Activated CD8-positive, alpha-beta memory T cell treated with anti-CD3 and anti-CD28 coated beads, Interleukin-2, amount 50 U/mL, for 4 hours (primary cell): ENCODE measurements at places on chromosomes 6 and 20.

DNA sequence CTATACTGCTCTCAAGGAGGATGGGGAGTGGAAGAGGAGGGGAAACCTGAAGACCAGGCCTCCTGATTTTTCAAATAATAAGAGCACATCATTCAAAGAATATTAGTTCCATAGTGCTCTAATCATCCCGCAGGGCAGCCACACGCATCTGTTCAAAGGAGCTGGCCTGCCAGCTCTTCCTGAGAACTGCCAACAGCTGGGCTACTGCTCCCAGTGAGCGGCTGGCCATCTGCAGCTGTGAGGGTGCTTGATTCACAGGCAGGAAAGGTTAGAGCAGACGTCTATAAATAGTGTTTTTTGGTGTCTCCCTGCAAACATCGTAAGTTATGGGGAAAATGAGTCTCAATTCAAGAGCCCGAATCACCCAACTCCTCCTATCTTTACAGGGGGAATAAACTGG lies 17.3 kb downstream of the NSFL1C start:
- no peak for DNase-seq

- DNase-seq = no peak
Observed at GRCh38 chr6:17729223-17730077, 22.7 kb upstream of the NUP153 start.

GRCh38 chr6:10850728-10851127 lies 12.4 kb upstream of the MAK start:
- DNase-seq = no peak

- DNase-seq = no peak
Observed at GRCh38 chr6:51045548-51045947, 226.9 kb downstream of the TFAP2B start.

GRCh38 chr20:38290829-38291814 lies 12.8 kb upstream of the BPI start:
- no peak for DNase-seq

GRCh38 chr20:18091623-18092022 lies 33.9 kb upstream of the OVOL2 start:
- DNase-seq = no peak

DNA sequence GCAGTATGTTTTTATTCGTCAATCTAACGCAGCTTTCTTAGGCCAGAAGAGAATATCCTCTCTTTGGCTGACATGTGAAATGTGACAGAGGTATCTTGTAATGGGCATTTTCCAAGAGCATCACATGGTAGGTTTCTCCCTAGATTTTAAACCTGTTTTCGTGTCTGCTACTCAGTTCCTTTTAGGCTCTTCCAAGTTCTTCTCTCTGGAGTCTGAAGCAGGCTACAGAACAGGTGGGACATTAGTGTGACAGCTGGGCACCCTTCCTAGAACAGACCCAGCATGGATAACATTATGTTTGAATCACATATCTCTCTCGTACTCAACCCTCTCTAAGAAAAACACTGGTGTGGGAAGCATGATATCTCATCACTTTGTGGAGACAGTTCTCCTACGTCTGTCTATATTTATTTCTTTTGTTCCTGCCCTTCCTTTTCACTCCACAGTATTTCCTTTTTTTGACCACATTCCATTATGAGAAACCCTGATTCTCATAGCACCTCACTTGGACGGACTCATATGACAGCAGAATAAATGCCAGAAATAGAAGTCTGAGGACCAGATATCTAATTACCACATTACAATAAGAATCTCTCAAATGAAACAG lies 263.4 kb downstream of the NKAIN2 start:
- DNase-seq = no peak

DNA sequence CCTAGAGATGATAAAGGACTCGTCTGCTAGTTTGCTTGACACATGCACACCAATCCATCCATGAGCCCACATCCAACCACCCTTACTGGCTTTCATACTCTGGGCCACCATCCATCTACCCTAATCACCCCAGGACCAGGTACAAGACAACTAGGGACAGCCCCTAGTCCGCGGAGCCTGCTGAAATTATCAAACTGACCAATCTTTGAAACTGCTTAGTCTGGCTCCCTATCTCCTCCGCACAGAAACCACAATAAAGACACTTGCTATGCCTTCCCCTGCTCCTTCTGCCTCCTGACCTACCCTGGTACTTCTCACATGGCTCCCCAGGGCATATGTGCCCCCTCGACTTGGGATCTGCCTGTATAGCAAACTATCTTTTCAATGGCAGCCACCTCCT lies 33.1 kb downstream of the PXDC1 start:
- DNase-seq = no peak
